ENCODE measurements at places on chromosomes 6 and 20.

GRCh38 chr20:37920270-37920669 is 17.3 kb downstream of the VSTM2L start:
- no peak for DNase-seq

GRCh38 chr6:134853111-134854055 is 96.5 kb downstream of the ALDH8A1 start:
- no peak for DNase-seq

DNA sequence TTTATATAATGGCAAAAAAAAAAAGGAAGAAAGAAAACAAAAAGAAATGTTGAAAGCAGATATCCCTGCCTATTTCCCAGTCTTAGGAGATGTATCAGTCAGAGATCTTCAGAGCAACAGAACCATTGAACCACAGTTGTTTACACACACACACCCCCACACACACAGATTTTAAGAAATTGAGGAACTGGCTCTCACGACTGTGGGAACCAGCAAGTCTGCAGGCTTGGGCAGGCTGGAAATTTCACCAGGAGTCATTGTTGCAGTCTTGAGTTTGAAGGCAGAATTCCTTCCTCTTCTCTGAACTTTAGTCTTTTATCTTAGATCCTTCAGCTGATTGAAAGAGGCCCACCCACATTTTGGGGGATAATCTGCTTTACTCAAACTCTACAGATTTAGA is 380.9 kb downstream of the CDKAL1 start:
- DNase-seq: no peak

DNA sequence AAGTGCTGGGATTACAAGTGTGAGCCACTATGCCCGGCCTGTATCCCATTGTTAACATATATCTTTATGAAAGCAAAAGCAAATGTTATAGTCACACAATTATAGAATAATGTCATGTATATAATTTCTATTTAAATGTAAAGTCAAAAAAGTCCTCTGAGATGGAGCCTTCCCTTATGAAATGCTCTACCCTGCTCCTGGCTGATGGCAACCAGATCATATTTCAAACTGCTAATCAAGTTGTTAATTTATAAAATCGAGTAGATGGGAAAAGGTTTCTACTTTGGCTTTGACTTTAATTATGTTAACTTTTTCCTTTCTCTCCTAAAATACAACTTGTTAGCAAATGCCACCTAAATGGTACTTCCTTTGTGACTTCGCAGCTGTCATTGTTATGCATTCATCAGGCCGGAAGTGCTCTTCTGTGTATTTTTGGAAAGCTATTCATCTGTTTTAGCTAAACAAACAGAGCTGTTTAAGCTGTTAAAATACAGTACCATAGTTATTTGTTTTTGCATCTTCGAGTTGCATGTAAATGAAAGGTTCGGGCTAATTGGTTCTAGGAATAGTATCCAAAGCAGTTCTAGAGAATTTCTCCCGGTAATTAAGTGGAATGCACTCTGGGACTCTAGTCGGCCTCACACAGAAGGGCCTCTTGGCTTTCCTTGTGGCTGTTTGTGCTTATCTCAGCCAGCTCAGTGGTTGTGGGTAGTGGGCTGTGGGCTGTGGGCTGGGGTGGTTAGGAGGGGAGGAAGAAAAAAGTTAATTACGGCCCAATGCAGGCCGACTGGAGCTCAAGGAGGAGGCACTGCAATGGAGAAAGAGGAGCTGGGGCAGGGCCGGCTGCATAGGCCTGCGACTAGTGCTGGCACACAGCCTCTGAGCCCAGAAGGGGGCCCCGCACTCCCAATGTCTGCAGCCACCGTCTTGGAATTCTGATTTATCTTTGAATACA is 34.8 kb downstream of the SLC35D3 start:
- no peak for DNase-seq
